Large intestine (tissue), 12 donors: ENCODE measurements at places on chromosomes 11 and 22.

DNA sequence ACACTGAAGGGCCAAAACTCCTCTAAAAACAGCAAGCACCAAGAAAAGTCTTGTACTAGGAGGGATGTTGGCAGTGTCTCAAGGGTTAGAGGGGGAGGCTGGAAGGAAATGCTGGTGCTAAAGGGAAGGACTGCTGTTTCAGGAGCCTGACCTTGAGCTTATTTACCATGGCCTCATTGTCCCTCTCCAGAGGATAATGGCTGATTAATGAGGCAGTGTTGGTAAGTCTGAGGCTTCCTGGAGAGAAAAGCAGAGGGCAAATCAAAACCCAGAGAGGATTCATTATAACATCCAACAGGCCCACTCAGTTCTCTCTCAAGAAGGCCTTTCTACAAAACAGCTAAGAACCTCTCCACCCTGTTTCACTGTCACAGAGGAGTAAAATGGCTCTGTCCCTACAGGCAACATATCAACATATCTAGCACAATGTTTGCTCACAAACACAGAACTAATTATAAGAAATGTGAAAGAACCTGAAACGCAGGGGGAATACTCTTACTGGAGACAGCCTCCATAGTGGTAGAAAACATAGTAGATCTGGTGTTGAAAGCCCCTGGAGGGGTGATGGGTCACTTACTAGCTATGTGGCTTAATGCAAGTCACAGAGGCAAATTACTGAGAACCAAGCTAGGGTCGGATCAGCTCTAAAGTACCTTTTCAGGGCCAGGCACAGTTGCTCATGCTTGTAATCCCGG is 31.4 kb downstream of the NUMA1 start:
- DNase-seq = peak; percentile 24

- no peak for DNase-seq
Measured at GRCh38 chr22:25777411-25777810, 35.4 kb downstream of the MYO18B start.

DNA sequence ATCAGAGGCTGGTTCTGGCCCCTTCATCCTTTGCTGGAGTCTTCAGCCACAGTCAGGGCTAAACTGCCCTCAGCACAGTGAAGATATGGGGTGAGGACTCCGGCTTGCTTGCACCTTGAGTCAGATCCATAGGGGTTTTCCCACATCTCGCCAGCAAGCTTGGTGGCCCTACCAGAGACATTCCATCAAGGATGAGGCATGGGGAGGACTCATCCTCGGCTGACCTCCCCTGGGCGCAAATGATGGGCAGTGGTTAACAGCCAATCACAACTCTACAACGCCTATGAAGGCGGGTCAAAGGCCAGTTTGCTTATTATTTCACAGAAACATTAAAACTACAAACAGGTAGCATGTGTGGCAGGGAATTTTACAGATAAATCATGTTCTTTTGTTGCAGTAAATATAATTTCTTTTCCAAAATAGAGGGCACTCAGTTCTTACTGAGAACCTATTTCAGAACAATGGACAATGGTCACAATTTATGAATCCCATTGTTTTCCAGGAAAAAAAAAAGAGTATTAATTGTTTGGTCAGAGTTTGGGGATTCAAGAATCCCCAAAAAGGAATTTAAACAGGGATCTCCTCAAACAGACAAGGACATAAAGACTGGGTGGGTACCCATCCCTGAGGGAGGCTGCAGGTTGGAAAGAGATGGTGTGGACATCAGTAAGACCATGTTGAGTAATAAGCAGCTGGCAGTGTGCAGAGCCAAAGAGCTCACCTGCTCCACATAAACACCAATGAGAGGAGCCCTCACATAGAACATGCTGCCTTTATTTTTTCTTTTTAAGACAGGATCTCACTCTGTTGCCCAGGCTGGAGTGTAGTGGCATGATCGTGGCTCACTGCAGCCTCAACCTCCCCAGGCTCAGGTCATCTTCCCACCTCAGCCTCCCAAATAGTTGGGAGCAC is 14.8 kb downstream of the PLAAT3 start:
- no peak for DNase-seq

DNA sequence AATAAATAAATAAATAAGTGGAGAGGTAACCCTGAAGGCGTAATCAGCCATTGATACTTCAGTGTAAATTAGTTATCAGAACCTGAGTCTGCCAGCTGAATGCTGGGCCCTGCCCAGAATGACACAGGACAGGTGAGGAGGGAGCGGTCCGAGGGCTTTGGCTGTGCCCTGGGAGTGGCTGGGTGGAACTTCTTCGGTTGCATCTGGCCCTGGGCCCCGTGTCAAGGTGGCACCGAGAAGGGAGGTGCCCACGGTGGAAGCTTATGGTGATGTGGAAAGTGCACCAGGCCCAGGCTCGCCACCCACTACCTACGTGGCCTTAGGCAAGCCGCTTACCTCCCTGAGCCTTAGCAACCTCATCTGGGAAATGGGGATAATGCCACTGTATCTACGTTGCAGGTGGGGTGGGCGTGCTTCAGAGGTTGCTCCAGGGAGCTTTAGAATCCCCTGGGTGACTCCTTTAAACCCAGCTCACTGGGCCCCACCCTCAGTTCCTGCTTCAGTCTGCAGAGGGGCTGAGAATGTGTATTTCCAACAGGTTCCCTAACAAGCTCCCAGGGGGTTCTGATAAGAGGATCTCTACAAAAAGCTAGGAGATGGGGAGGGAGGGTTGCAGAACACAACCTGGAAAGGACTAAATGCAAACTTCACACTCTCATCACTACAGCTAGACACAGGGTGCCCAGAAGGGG is 38.8 kb downstream of the TXN2 start:
- no peak for DNase-seq

- DNase-seq = no peak
Measured at GRCh38 chr11:8913961-8914660, 3.1 kb downstream of the AKIP1 start.

DNA sequence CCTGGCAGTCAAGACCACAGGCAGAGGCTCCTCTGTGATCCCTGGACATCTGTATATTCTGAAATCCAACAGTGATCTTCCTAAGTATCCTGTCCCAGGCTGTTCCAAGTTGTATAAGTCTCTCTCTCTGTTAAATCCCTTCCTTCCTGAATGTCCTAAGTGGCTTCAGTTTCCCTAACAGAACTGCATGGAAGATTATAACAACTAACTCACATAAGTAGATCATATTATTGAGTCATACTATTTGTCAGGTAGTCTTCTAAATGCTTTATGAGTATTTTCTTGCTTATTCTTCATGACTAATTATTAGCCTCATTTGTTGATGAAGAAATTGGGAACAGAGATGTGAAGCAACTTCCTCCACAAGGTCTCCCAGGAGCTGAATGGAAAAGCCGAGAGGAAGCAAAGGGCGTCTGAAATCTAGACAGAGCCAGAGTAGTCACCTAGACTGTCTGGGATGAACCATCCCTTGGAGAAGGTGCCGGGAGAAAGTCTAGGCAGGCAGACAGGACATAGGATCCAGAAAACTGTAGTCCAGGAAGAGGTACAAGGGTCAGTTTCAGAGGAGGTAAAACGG is 93.2 kb upstream of the FAT3 start:
- no peak for DNase-seq

DNA sequence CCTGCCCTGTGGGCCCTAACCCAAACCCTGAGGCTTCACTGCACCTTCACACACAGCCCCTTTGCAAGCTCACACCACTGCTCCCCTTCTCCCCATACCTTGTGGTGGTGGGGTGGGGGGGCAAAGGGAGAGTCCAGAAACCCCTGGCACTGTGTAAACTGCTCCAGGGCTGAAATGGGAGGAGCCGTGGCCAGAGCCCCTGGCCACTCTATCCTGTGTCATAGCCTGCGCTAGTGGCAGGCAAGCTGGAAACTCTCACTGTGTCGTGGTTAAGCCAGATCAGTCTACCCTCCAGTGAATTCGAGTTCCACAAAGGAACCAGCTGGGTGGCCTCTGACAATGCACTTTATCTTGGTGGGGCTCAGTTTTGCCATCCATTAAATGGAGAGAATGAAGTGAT is 8.4 kb upstream of the SYT13 start:
- DNase-seq = no peak

GRCh38 chr11:86145439-86146156 is 76.7 kb upstream of the PICALM start:
- DNase-seq = peak; percentile 80

DNA sequence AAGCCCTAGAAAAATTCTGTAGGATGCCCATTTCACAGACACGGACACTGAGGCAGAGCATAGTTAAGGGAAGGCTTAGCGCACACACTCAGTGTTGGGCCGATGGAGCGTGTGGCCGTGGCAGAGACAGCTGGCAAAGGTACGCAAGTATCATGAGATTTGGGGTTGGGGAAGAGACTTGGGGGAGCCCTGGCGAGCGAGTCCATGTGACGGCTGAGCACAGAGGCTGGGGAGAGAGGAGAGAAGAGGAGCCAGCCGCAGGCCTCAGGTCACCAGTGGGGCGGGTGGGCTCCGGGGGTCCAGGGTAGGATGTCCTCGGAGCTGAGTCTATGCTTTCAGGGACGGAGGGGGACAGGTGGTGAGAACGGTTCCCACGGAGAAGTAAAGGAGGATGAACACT is 311.3 kb downstream of the CTTN start:
- no peak for DNase-seq

GRCh38 chr11:69439127-69439526 is 42.3 kb upstream of the LINC01488 start:
- DNase-seq = no peak

- no peak for DNase-seq
Measured at GRCh38 chr11:101848262-101848661, 66.5 kb upstream of the CEP126 start.

- DNase-seq = peak; percentile 73
Measured at GRCh38 chr22:44702479-44703198, 635 bp downstream of the PRR5 start.

GRCh38 chr22:50485221-50486131 is 1.2 kb upstream of the MIOX start:
- peak; percentile 30 for DNase-seq

DNA sequence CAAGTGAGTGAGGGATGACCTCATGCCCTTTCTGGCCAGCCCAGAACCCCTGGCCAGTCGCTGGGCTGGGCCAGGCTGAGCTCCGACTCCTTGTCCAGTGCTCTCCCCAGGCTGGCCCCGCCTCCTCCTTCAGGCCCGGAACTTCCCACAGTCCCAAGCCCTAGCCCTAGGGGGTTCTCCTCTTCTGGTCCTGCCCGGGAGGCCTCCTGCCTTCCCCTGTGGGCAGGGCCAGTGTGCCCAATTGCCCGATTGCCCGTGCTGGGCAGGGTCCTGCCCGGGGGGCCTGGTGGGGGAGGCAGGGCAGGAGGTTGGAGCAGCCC is 4.2 kb downstream of the TCIRG1 start:
- DNase-seq = no peak
